Activated naive CD8-positive, alpha-beta T cell treated with anti-CD3 and anti-CD28 coated beads, Interleukin-2, amount 10 ng/mL, durations not matched to agents 7 days and 5 days (primary cell): ENCODE measurements at places on chromosomes 12 and 14. TPM values are rescaled to one million over a fixed set of nuclear protein-coding genes. Genes with fewer than 3 reads are reported as not detected.

GRCh38 chr12:29208936-29209701, 60.0 kb downstream of the FAR2 start:
- H3K36me3 ChIP-seq = peaks cover 2% of the 10 kb centered on the region
- H3K4me3 ChIP-seq = no peak overlapping the region
- no peak overlapping the region for H3K27ac ChIP-seq
- no peak for DNase-seq
- peaks cover 2% of the 10 kb centered on the region for H3K4me1 ChIP-seq

GRCh38 chr12:89893972-89894706, 185.5 kb upstream of the ATP2B1 start:
- H3K4me3 ChIP-seq = no peak overlapping the region
- H3K27ac ChIP-seq = no peak overlapping the region
- H3K4me1 ChIP-seq = peaks cover 4% of the 10 kb centered on the region
- no peaks in the 10 kb centered on the region for H3K27me3 ChIP-seq
- H3K36me3 ChIP-seq = peaks cover 6% of the 10 kb centered on the region

DNA sequence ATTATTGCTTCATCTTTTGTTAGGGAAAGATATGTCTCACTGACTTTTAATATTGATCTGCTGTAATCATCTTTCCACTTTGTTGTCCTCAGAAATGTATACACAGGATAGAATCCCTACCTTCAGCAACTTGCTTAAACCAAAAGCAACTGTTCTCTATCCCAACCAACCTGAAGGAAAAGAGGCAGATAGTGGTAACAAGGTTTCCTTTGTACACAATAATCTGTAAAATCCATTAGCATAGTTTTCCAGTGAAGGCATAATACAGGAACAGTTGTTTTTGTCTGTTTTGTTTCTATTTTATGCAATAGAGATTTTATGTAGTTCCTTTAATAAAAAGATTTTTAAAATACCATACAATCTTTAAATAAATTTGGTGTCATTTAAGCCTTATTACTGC, 170.5 kb downstream of the PIK3C2G start:
- H3K36me3 ChIP-seq = no peaks in the 10 kb centered on the region
- H3K27me3 ChIP-seq = peaks cover 2% of the 10 kb centered on the region
- no peak overlapping the region for H3K4me3 ChIP-seq
- DNase-seq = no peak
- no peaks in the 10 kb centered on the region for H3K4me1 ChIP-seq

- H3K4me1 ChIP-seq = peaks cover 1% of the 10 kb centered on the region
- DNase-seq = peak; percentile 26
- no peaks in the 10 kb centered on the region for H3K36me3 ChIP-seq
- no peak overlapping the region for H3K27ac ChIP-seq
- no peaks in the 10 kb centered on the region for H3K27me3 ChIP-seq
- H3K4me3 ChIP-seq = no peak overlapping the region
Measured at GRCh38 chr12:132152411-132152821, 8.2 kb downstream of the NOC4L start.

- no peaks in the 10 kb centered on the region for H3K36me3 ChIP-seq
- H3K27ac ChIP-seq = no peak overlapping the region
- peaks cover 28% of the 10 kb centered on the region for H3K4me1 ChIP-seq
- no peak for DNase-seq
Measured at GRCh38 chr12:94100211-94100627, 48.2 kb upstream of the PLXNC1 start.

DNA sequence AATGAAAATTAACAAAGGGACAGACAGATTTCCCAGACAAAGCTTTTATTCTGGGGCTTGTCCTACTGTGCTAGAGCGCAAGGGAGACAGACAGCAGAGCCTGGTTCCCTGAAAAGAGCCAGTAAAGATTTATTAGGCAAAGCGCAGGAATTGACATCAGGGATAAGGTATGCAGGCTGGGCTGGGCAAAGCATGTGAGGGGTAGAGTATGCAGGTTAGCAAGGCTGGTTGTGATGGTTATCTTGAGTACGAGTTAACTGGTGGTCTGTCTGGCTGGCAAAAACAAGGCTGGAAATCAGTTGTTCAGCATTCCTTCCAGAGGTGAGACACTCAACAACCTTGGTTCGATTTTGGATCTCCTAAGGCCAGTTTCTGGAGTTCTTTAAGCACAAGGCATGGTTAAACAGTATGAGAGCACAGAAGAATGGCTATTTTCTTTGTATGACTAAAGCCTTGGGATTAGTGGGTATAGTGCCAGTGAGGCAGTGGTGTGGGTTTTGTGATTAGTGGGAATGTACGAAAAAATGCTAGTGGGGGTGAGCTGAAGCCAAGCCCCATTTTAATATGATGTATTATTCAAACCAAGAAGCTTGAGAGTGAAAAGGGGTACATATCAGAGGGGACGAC, 30.9 kb downstream of the BTBD7 start:
- no peak overlapping the region for H3K27ac ChIP-seq
- H3K4me1 ChIP-seq = peaks cover 1% of the 10 kb centered on the region
- no peak overlapping the region for H3K4me3 ChIP-seq
- H3K27me3 ChIP-seq = no peaks in the 10 kb centered on the region
- peaks cover 2% of the 10 kb centered on the region for H3K36me3 ChIP-seq

DNA sequence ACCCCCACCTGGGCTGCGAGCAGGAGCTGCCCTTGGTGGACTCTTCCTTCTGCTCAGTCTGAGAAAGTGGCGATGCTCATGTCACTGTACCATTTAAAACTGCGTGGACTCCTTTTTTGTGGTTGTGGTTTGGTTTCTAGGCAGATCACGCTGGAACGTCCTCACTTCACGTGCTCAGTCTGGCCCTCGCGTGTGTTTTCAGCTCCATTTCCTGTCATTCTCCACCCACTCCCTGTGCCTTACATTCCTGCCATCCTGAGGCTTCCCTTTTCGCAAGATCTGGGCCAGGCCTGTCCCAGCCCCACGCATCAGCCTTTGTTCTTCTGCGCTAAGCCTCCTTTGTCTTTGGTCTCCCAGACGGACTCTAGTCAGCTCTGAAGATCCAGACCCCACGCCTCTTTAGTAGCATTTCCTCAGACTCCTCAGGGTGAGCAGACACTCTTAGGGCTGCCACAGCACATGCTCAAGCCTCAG, 105.4 kb downstream of the FBXL14 start:
- peaks cover 7% of the 10 kb centered on the region for H3K36me3 ChIP-seq
- peaks cover 11% of the 10 kb centered on the region for H3K4me1 ChIP-seq
- peaks cover 2% of the 10 kb centered on the region for H3K27me3 ChIP-seq
- peak overlapping the region; percentile 36 for H3K4me3 ChIP-seq

GRCh38 chr12:113420996-113421595, 1.1 kb upstream of the SDSL start:
- H3K4me3 ChIP-seq = no peak overlapping the region
- no peak for DNase-seq
- no peak overlapping the region for H3K27ac ChIP-seq

SERPINA9 gene
- not detected for total RNA-seq

IRAK3 gene
- 0.43 TPM for total RNA-seq

DACT1 gene
- 0.50 TPM for total RNA-seq

MDGA2 gene
- not detected for total RNA-seq
